ENCODE measurements at places on chromosomes 7 and 10.

GRCh38 chr10:69573056-69573806 lies at the start of gene NEUROG3:
TSS of gene NEUROG3 (minus strand) at chr10:69573422. CDS start at chr10:69573043, 379 bp downstream.
- no peak for DNase-seq

GRCh38 chr7:73856941-73857340 lies 4.0 kb upstream of the TMEM270 start:
- no peak for DNase-seq

DNA sequence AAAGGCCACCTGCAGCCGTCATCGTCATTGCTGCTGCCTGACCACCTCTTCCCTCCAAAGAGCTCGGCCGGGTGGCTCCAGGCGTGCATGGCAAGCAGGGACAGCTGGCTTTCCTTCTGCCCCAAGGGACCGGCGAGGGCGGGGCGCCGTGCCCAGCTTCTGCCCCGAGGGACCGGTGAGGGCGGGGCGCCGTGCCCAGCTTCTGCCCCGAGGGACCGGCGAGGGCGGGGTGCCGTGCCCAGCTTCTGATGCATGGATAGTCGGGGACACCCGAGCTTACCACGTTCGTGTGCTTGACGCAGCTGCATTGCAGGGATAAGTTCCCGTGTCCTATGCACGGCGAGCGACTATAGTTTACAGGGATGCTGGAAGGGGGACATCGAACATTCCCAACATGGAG lies 27.0 kb downstream of the CFAP46 start:
- DNase-seq: no peak

GRCh38 chr10:103671126-103671895 lies 177.8 kb downstream of the NEURL1 start:
- DNase-seq: no peak

GRCh38 chr7:157973971-157974677 lies 613.5 kb downstream of the PTPRN2 start:
- no peak for DNase-seq

GRCh38 chr7:118245267-118246040 lies 20.9 kb downstream of the ANKRD7 start:
- no peak for DNase-seq

DNA sequence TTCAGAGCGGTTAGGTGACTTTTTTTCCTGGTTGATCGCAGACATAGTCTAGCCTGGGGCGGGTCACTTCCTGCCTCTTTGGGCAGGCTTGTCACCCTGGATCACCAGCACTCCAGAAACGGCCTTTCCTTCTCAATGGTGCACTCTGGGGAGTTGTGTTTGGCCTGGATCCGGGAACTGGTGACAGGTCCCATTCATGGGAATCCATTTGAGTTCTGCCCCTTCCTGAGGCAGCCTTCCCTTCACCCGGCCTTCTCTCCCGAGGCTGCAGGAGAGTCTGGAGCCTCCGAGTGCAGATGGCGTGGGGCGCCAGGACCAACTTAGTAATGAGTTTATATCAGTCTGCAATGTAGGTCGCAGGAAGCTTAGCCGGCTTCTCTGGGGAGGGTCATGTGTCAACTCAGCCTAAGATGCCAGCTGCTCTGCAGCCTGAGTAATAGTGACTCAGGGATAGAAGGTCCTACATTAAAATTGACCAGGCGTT lies 54.2 kb downstream of the TACR2 start:
- no peak for DNase-seq

DNA sequence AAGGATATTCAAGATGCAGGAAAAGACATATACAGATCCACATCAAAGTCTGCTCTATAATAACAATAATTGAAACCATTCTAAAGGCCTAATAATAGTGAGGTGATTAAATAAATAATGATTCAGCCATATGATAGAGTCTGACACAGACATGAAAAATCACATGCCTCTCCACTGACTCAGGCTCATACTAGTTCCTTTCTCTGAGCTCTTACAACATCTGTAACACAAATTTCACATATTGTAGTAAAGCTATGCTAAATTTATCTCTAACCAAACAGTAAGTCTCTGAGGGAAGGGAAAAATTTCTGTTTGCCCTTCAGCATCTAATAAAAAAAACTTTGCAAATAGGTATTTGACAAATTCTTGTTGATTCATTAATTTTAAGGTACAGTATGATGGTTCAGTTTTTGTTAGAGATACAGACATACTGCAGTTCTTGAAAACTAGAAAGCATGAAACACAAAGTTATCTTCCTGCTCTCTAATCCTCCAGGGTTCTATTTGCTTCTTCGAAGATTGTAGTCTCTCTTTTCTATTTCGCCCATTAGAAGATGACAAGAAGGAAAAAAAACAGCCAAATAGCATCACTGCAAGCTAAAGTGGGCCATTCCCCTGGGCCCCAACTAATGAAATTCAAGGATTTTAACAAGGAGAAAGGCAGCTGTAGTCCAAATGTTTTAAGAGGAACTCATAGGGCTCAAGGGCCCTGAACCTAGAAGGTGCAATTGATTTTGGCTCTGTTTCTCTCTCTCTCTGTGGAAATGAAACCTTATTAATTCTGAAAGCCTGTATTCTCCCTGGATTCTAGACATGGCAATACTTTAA lies 53.9 kb downstream of the CUBN start:
- no peak for DNase-seq

DNA sequence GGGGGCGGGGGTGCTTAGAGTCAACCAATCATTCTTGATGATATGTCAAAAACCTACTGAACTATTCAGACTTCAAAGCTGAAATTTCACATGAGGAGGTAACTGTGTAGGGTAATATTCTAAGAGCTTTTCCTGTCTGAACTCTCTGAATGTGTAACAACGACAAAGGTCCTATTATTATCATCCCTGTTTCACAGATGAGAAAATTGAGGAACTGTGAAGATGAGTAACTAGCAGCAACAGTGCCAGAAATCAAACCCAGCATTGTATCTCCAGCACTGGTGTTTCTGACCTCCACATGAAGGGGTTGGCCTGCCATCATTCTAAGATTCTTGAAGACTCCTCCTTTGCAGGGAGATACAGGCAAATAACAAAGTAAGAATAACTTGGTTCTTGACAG lies 294.7 kb upstream of the AOAH start:
- no peak for DNase-seq

- DNase-seq: no peak
Observed at GRCh38 chr10:22623633-22624253, 90.6 kb downstream of the PIP4K2A start.

DNA sequence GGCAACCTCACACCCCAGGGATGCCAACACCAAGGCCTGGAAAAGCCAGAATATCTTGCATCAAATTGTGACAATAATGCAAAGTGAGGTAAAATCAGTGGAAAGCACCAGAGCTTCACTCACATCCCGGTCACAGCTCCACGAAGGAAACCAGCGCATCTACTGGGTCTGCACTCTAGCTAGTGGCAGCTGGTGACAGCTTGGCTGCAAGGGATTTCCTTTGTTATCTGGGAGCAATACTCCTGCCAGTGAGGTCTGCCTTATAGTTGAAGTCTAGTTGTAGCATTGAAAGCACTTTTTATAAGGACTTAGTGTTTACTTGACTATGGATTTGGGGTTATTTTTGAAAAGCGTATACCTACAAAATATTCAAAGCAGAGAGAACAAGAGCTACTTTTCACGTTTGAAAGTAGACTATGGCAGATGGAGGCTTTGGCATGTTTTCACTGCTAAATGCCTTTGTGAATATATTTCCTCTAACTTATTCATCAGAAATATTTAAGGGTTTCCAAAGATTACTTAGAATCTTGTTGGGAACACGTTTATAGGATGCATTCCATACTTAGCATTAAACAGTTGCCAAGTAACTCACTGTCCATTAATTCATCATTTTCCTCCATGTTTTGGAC lies 26.1 kb downstream of the WDFY4 start:
- DNase-seq: no peak

DNA sequence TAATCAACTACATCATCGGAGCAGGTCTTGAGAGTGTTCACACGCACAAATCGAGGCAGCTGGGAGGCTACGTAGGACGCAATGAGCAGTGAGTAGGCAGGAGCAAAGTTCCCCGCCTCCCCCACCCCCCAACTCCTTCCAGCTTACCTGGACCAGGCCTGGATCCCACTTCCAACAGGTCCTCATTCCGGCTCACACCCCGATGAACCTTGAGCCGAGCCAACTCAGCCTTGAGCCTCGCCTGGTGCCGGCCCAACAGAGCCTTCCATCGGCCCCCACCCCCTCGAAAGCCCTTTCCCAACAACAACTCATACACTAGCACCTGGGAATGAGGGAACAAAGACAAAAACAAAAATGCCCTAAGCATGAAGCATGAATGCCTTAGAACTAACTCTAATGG lies 1.2 kb downstream of the NSUN5 start:
- DNase-seq: no peak

DNA sequence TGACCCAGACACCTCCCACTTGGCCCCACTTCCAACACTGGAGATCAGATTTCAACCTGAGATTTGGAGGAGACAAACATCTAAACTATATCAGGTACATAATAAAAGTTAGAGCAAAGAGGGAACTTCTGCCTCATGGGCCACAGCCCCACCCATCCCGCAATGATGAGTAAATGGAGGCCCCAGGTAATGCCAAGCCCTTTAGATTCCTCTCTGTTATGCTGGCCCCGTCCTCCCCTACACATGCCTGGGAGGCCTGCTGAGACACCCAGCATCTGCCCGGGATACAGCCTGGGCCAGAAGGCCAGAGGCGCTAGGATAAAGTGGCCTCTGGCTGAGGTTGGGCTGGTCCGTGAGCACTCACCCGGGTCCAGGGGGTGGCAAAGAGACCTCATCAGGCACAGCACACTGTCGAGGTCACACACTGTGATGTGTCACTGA lies 185.5 kb upstream of the SH2B2 start:
- no peak for DNase-seq

GRCh38 chr7:82506208-82506607 lies 62.6 kb upstream of the CACNA2D1 start:
- DNase-seq: no peak

- DNase-seq: no peak
Observed at GRCh38 chr7:68537051-68537773, 1061.1 kb upstream of the AUTS2 start.

GRCh38 chr7:151428378-151429236 lies 11.3 kb downstream of the CRYGN start:
- DNase-seq: no peak

- no peak for DNase-seq
Observed at GRCh38 chr10:118562851-118563250, 32.6 kb downstream of the PRLHR start.

DNA sequence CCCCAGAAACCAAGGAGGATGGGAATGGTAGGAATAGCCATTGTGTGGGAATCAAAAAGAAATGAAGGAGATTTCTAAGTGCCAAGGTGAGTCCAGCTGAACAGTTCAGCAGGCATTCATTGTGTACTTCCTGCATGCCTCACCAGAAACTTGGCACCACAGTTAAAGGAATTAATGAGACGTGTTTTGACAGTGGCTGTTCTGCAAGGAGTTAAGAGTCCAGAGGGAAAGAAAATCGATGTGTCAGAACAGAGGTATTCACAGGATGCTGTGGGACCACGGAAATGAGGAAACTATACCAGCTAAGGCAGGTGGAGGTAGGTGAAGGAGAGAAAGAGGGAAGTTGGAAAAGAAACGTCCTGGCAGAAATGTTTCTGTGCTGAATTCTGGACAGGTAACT lies 78.1 kb downstream of the PRKCQ start:
- DNase-seq: no peak

GRCh38 chr10:131930586-131931330 lies 29.9 kb downstream of the PPP2R2D start:
- no peak for DNase-seq

DNA sequence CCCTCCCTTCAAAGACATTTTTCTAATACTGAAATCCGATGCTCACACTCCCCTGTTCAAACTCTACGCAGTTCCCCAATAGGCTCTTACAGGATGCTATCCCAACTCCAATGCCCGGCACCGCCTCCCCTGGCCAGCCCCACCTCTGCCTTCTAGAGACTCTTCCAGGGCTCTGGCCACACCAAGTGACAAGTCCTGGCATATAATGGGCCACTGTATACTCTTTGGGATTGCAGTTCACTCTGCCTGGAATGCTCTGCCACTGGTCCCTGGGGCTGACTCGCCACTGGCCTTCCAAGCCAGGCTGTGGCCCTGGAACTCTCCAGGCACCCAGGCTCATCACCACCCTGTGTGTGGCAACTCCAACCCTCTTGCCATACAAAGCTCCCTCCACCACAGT lies 3.1 kb upstream of the BRI3 start:
- no peak for DNase-seq

GRCh38 chr10:85597006-85597405 lies 769.6 kb downstream of the GRID1 start:
- no peak for DNase-seq

- DNase-seq: no peak
Observed at GRCh38 chr7:30322271-30323005, 38.0 kb downstream of the ZNRF2 start.

GRCh38 chr10:80168162-80168511 lies 35.6 kb downstream of the PLAC9 start:
- DNase-seq: no peak

DNA sequence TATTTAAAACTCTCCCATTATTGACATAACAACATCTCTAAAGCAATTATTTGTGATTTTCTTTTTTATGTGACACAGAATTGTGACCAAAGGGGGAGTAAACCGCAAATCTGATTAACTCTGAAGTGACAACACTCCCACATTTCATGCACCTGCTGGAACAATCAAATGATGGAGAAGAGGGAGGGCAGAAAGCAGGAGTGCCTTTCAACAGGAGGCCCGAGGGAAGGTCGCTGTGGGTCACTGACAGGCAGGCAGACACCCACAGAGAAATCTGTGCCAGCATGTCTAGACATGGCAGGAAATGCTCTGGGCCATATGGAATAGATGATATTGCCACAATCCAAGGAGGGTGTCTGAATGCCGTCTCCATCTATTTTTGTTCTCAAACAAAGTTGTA lies 247.3 kb downstream of the DOCK4 start:
- no peak for DNase-seq

- DNase-seq: no peak
Observed at GRCh38 chr7:6650521-6651011, 13.4 kb downstream of the ZNF316 start.

DNA sequence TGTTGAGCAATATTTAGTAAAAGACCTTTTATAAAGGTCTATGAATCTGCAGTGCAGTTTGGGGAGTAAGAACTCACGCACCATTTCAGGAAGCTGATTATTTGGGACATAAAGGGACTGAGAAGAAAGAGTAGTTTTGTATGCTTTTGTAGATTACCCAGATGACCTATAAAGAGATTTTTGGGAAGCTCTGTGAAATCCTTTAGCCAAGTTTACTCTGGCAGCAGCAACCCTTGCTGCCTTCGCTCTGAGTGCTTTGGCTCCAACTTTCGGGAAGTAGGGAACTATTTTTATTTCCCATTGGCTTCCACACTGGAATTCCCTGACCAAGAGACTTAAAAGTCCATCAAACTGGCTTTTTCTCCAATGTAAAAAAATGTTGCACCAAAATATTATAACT lies 1110.1 kb upstream of the PHF14 start:
- DNase-seq: no peak

DNA sequence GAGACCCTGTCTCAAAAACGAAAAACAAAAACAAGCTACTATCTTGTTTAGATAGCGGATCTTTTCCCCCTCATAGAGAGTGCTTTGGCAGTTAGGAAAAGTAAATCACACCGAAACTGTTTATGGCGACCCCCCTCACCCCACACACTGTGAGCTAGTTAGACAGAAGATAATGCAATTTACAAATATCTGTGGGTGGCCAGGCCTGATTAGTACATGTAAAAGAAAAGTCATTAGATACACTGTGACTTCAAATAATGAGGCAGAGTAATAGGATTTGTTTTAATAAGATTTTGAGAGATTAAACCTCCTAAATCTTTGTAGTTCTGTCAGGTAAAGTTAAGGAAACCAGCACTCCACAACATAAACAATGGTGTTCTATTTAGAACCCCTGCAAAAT lies 121.1 kb downstream of the ST7 start:
- no peak for DNase-seq
